ENCODE measurements at places on chromosomes 13 and 19.
A peak's percentile ranks its signal among the peaks of the same experiment; 100 is the strongest.

- DNase-seq, result no peak
These were observed 26.2 kb downstream of the ELF1 start for GRCh38 chr13:40992678-40993518.

- DNase-seq, result no peak
These were observed 26.5 kb upstream of the LSM14A start for GRCh38 chr19:34145741-34146202.

- no peak for DNase-seq
These were observed 8.3 kb downstream of the STXBP2 start for GRCh38 chr19:7645163-7645562.

DNA sequence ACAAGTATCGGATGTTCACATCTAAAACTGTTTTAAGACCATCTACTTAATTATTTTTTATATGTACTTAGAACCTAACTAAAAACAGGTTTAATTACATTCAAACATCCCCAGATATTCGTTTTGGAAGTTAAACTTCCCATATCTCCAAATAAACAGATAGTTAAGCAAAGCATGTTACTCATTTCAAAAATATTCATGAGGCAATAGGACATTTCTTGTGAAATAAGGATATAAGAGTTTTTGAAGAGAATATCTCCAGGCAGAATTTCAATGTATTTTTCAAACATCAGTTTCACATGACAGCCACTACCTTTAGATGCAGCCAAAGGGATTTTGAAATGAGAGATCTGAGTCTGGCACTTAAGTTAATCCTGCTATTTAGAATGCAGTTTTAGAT, 697.5 kb downstream of the SLITRK1 start:
- no peak for DNase-seq

DNA sequence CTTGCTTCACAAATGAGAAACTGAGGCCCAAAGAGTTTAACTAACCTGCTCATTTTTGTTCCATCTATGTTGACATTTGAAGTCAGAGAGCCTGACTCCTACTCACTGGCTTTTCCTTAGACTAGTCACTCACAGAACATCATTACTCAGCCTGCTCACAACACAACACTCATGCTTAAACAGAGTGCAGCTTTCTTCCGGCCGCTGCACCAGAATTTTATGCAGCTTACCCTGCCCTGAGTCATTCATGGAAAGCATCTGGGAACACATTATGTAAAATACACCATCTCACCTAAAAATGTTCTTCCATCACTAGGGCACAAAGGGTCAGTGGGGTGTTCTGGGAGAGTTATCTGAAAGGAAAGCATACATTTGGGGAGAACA, 303.4 kb downstream of the SPRY2 start:
- no peak for DNase-seq

DNA sequence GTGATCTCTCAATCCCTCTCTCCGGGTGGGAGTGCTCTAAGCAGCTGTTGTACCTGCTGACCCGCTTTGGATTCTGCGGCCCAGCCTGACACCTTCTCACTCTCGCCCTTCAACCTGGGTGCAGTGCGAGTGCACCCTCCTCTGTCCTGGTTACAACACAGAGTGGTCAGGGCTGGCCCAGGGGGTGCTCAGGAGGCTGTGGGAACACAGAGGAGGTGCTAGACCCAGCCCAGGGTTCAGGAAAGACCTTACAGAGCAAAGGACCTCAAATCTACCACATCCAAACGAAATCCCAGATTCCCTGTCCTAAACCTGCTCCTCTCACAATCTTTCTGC, 23.7 kb downstream of the ZNF175 start:
- no peak for DNase-seq

DNA sequence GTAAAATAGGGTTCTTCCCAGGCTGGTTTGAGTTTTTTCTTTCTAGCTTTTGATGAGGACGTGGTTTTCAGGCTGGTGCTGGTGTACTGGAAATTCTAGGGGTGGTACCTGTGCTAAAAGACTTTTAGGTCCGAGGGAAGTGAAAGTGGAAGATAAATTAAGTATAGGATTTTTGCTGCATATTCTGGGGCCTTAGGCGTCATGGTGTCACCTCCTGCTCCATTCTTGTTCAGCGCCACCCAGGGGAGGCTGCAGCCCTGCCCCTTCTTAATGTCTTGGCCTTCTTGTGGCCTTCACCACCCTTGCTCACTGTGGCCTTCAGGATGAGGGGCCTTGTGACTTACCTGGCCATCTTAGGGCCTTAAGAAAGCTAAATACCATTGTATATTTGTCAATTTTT, 12.4 kb downstream of the ZNF552 start:
- DNase-seq, result no peak

DNA sequence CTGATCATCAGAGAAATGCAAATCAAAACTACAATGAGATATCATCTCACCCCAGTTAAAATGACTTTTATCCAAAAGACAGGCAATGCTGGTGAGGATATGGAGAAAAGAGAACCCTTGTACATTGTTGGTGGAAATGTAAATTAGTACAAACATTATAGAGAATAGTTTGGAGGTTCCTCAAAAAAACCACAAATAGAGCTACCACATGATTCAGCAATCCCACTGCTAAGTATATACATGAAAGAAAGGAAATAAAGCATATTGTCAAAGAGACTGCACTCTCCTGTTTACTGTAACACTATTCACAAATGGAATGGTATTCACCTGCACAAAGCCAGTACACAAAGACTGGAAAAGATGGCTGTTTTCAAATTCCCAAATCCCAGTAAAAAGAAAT, 1233.7 kb downstream of the PCDH17 start:
- DNase-seq, result no peak

- peak; percentile 73 for DNase-seq
These were observed 75.6 kb upstream of the TM9SF2 start for GRCh38 chr13:99425485-99426341.

DNA sequence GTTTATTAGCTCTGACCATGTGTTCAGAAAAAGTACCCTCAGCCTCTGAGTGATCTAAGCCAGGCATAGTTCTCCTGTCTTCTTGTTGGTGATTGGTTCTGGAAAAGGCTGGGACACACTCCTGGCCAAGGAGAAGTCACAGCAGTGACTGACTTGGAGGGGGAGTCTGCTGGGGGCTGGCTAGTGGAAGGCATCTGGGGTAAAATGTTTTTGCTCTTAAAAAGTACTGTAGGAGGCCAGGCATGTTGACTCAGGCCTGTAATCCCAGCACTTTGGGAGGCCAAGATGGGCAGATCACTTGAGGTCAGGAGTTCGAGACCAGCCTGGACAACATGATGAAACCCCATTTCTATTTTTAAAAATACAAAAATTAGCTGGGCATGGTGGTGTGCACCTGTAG, 21.7 kb downstream of the FAM187B start:
- DNase-seq, result peak; percentile 41

- DNase-seq, result no peak
These were observed 44.5 kb upstream of the PCDH8 start for GRCh38 chr13:52892925-52893324.
